Natural killer cell treated with Interleukin-12 subunit alpha and Interleukin-12 subunit beta and Interleukin-15 and Interleukin-18, amount 100 ng/mL, for 72 hours (primary cell): ENCODE measurements at places on chromosomes 7 and 10.
A peak's percentile ranks its signal among the peaks of the same experiment; 100 is the strongest.

DNA sequence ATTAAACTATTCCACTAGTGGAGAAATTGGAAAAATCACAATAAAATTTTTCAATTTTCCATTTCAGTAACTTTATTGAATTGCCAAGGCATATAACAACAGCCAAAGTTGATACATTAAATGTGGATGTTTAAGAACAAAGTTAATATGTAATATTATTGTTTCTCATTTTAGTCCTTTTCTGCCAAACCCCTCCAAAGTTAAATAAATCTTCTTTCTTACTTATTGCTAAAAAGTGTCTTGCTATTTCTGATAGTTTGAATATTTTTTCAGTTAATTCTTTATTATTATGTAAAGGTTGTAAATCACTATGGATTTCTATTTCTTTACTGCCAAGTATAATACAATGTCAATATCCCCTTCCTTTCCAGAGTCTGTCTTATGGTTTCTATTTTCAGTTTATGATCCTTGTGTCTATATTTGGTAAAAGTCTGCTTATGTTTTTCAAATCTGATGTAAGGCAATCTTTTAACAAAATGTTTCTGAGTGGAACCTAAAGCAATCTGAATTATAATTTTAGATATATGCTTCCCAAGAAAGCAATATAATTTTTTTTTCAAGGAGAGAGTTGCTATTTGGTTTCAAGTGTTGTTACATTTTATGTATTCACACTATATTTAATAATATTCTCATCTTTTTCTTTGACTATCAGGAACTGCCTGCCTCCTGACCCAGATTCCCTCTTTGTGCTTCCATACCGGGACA, 80.3 kb upstream of the RHOBTB1 start:
- DNase-seq = no peak

- no peak for DNase-seq
These were observed 90.1 kb downstream of the PRLHR start for GRCh38 chr10:118505363-118505762.

DNA sequence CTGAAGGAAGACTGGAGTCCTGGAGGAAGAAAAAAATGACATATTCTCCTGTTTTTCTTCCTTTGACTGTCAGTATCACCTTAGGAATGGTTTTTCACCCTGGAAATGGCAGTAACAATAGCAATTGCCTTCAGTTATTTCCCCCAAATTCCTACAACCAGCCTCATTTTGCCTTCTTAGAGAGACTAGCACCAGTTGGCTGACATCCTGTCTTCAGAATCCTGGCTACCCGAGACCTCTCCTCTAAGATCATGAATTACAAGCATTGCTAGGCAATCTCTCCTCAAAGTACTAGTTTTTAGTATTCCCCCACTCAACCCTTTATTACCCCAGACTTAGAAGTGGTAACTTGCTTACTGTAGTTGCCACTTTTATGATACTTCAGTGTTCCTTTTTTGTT, 53.4 kb downstream of the TAS2R16 start:
- DNase-seq = no peak

GRCh38 chr10:46528675-46529615, 27.5 kb downstream of the GPRIN2 start:
- DNase-seq = peak; percentile 56

DNA sequence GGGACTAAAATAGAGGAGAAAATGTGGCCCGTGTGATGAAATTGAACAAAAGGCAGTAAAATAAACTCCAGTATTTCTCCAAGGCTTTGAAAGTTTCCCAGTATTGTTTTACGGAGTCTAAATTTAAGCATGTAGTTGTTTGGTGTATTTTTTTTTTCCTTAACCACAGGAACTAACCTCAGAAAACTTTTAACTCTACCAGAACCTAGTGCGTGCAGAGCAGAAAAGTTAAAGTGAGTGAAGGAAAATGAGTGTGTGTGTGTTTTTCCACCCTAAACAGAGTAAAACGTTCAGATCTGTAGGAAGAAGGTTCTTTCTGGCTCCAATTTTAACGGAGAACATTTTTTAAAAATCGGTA, 812 bp downstream of the PROSER2 start:
- DNase-seq = no peak

DNA sequence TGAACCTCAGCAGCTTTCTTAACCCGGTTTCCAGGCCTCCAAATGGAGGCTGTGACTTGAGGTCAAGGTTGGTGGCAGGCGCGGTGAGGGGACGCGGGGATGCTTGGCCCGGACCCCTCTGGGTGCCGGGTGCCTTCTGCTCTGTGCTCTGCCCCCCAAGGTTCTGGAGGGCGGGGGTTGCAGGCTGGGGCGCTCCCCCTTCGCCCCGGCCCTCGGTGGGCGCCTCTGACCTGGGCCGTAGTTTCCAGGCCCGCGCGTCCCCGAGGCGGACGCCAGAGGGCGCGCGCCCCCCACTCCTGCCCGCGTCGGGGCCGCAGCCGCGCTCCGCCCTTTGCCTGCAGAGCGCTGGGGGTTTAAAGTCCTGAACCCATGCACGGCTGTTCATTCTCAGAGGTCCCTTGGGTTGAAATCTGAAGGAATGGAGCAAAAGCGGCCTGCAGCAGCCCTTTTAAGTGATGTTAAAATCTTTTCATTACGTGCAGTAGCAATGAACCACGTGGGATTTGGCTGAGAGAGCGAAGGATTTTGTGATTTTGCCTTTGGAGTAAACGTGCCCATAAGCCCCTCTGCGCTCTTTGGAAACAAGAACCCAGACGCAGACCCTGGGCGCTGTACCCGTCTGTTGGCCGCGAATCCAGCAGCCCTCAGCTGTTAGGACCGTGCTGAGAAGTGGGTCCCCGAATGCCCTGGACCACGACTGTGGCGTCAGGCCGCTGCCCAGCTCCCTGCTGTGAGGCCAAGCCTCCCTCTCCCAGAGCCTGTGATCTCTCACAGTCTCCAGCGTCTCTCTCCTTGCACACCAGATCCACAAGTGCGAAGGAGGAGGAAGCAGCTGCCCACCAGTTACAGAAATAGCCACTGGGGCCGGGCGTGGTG, 135.0 kb downstream of the ACTR3B start:
- DNase-seq = no peak

GRCh38 chr10:36278176-36278575, 636.1 kb upstream of the FZD8 start:
- no peak for DNase-seq

- no peak for DNase-seq
These were observed 88.1 kb upstream of the KMT2C start for GRCh38 chr7:152523916-152524315.

DNA sequence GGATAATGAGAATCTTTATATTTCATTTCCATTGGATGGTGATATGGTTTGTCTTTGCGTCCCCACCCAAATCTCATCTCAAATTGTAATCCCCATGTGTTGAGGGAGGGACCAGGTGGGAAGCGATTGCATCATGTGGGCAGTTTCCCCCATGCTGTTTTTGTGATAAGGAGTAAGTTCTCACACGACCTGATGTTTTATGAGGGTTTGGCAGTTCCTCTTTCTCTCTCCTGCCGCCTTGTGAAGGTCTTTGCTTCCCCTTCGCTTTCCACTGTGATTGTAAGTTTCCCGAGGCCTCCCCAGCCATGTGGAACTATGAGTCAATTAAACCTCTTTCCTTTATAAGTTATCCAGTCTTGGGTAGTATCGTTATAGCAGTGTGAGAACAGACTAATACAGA, 59.4 kb downstream of the MTPN start:
- no peak for DNase-seq

GRCh38 chr10:110609605-110610004, 34.5 kb upstream of the RBM20 start:
- DNase-seq = no peak

DNA sequence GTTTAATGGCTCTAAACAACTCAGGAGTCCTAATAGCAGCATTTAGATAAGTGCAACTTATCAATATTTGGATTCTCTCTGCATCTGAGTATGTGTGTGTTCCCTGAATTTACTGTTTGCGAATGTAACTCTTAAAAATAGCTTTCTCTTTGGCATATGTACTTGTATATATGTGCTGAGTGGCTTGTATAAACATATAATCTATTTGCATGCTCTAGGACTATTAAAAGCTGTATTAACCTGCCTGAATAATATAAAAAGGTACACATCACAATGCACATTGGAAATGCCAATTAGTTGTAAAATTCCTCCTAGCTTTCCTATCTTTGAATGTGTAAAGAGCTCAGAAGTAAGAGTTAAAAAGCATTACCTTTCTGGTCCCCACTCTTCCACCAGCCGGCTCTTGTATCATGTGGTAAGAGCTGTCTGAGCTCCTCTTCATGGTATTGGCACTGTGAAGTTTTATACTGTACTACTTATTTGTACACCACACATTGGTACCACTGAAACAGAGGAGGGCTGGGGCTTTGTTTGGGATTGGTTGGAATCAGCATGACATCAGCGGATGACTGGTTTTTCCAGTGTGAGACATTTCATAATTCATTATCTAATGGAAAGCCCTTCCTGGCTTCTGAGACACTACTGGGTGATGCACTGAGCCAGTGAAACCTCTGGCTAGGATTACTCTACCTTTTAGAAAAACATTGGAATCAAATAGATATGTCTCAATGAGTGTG, at the start of gene INHBA:
INHBA (minus strand) TSS at position 456 of the 737 bp plus-strand sequence. CDS start 2,716 bp downstream, outside the sequence.
- no peak for DNase-seq

DNA sequence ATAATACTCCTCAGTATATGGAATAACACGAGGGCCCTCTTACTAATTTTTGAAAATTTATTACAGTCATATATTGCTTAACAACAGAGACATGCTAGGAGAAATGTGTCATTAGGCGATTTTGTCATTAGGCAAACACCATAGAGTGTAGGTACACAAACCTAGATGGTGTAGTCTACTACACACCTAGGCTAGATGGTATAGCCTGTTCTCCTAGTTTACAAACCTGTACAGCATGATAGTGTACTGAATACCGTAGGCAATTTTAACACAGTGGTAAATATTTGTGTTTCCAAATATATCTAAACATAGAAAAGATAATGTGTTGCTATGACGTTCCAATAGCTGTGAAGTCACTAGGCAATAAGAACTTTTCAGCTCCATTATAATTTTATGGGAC, 12.8 kb downstream of the OR2F1 start:
- no peak for DNase-seq

DNA sequence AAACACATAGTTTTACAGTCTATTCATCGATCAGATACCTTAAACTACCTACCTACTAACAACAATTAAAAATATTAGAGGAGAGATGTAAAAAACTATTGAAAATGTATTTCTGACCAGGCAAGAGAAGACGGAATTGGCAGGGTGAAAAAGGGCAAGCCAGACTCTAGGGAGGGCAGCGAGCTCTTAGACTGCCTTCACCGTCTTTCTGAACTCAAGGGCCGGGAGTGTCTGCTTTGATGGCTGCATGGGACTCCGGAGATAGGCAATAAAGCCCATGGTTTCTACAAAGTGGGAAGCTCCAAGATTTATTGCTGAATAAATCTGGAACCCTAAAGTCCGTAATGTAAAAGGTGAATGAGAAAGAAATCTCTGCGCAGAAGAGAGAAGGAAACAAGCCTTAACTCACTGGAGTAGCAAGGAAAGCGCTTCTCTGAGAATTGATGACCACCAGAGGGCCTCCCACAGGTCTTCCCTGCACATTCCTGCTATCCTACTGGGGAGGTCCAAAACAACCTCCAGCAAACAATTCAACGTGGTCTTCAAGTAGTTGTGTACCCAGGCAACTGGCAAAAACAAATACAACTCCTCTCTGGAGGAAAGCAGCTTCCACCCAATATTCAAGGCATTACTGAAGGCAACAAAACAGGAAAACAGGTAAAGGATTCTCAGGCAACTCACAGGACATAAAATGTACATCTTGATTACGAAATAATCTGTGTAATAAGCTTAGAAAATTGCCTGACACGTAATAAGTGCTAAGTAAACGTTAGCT, 181.3 kb downstream of the SDK1 start:
- no peak for DNase-seq

GRCh38 chr10:129323879-129324278, 143.2 kb upstream of the MGMT start:
- DNase-seq = no peak

DNA sequence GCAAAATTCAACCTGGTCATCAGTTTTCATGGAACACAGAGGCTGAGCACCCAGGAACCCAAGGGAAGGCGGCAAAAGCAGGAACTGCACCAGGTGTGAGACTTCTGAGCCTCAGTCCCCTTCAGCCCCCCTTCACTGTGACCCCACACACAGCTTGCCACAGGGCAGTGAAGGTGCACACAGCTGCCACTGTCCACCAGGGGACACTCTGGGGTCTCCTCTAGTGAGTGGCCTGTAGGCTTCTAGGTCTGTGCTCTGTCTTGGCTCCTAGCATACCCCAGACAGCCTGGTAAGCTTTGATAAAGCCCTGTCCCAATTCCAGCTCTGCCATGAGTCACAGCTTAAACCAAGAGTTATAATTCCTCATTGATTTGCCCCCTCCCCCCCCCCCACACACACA, 12.1 kb downstream of the KCNH2 start:
- no peak for DNase-seq

GRCh38 chr10:97234400-97234799, 48.6 kb upstream of the SLIT1 start:
- no peak for DNase-seq

- DNase-seq = no peak
These were observed 96.7 kb upstream of the PIK3CG start for GRCh38 chr7:106768324-106768751.

- no peak for DNase-seq
These were observed 21.8 kb upstream of the ZMIZ1 start for GRCh38 chr10:79046741-79047583.
